ENCODE measurements at places on chromosomes 2 and 18.

DNA sequence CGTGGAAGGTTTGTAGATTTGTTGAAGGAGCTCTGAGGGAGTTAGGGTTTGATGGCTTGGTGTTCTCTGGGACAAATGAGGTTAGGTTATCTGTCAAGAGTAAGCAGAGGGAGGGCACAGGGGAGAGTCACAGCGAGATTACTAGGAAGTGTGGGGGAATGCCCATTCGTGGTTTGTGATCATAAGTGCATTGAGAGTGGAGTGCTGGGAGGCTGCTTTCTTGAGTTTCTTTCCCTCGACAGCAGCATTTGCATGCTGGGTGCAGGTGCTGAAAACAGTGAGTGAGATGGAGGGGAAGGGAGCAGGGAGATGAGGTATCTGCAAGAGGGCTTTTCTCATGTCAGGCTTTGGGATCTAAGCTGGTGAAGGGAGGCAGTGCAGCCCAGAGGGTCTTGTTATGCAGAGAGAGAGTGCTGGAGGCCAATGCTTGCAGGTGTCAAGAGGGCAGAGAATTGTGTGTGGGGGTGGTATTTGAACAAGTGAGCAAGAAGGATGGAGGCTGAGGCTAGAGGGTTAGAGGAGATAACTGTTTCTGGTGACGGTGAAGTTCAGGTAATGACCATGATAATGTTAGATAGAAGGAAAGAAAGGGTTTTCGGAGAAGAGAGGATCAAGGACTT, 8.8 kb downstream of the RALB start:
- DNase-seq, result no peak

GRCh38 chr2:74179063-74179865, 585 bp upstream of the MOB1A start:
- no peak for DNase-seq

- DNase-seq, result no peak
Measured at GRCh38 chr2:224887141-224887540, 155.1 kb downstream of the DOCK10 start.

GRCh38 chr18:31450409-31450808, 2.9 kb downstream of the DSG3 start:
- no peak for DNase-seq

GRCh38 chr2:64166637-64167420, 22.6 kb upstream of the PELI1 start:
- DNase-seq, result no peak

GRCh38 chr2:59734743-59735142, 818.7 kb downstream of the BCL11A start:
- DNase-seq, result no peak

DNA sequence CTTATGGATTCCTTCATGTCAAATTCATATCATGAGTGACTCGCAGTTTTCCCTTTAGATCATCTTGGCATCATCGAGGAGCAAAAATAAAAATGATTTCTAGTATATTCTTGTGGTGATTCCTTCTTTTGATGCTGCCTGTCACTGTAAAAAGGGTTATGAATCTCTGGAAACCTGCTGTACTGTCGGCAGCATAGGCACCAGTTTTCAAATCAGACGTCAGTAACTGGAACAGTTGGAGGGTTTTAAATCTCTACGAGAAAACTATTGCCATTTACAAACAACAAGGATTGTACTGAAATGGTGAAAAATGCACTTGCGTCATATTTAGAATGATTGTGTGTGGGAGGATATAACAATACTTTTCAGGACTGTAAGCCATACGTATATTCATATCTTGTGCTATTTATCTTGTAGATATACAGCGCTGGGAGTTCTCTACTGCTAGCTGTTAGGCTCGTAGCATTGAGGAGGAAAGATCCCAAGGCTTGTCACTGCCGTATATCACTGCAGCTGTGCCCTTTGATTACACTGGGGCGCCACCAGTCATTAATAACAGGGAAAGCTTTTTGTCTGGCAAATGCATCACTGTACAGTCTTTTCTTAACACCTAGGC, 320.7 kb downstream of the MTX2 start:
- no peak for DNase-seq

GRCh38 chr2:64657411-64657810, 3.7 kb upstream of the SERTAD2 start:
- DNase-seq, result no peak

GRCh38 chr18:79693561-79694205, 14.1 kb downstream of the CTDP1 start:
- no peak for DNase-seq

- no peak for DNase-seq
Measured at GRCh38 chr2:27756544-27757498, 14.7 kb upstream of the MRPL33 start.

GRCh38 chr2:64751286-64752260, 97.9 kb upstream of the SERTAD2 start:
- peak; percentile 46 for DNase-seq

GRCh38 chr18:14917311-14917710, 169.3 kb downstream of the ANKRD30B start:
- no peak for DNase-seq

- DNase-seq, result no peak
Measured at GRCh38 chr2:47070155-47070919, 84.8 kb downstream of the STPG4 start.

DNA sequence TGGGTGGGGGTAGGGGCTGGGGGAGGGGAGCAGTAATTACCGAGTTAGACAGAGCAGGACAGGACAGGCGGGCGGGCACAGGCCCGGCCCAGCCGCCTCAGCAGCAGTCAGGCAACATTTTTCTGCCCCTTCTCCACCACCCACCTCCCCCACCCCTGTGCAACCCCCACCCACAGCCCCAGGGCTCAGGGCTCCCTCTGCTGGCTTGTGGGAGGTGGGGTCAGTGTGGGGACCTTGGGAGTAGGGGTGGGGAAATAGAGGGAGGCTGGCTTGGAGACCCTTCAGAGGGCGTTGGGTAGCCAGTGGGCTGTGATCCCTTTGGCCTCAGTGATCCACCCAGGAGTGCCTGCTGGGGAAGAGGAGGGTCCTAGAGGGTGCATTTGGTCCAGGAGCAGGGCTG, 6.4 kb downstream of the WNT6 start:
- no peak for DNase-seq

DNA sequence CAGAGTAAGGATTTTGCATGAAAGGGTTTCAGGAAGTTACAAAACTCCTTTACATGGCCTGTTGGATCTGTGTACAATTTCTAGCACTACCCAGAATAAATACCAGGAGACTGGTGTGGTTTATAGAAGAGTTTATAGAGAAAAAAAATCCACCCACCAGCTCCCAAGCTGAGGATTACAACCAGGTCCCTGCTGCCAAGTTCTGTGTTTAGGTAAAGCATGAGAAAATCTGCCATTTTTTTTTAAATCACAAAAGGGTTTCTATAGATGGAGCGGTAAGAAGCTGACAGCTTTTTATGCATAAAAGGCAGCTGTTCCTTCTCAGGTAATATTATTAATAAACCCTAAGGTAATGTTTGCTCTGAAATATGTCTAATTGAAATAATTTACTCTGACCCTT, 545.4 kb upstream of the ZEB2 start:
- DNase-seq, result no peak

DNA sequence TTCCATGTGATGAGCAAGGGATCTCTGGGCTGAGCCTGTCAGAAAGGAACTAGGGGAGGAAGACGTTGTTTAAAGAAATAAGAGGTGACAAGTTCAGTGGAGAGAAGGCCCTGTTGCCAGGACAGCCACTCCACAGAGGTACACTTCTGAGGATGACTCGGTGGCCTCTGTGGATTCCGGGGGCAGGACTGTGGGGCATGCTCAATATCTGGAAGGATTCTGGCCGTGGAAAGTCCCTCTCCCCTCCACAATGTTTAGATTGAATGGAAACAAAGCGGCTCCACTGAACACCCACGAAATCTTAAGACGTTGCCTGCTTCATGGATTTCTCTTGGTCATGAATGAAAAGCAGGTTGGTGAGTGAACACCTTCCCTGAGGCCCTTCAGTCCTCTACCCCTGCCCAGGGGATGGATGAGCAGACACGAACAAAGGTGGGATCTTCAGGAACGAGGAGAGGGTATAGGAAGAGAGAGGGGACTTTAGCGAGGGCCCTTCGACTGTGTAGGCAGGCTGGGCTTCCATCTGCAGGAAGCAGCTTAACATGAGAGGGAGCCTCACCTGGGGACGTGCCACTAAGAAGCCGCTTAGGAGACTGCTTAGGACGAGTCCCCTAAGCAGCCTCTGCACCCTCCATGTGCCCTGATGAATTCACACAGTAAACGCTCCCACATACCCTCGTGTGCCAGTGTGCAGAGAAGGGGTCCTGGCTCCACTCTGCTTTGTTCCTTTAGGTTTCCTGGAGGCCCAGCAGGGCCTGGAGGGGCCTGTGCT, 1.9 kb downstream of the NTSR2 start:
- no peak for DNase-seq

DNA sequence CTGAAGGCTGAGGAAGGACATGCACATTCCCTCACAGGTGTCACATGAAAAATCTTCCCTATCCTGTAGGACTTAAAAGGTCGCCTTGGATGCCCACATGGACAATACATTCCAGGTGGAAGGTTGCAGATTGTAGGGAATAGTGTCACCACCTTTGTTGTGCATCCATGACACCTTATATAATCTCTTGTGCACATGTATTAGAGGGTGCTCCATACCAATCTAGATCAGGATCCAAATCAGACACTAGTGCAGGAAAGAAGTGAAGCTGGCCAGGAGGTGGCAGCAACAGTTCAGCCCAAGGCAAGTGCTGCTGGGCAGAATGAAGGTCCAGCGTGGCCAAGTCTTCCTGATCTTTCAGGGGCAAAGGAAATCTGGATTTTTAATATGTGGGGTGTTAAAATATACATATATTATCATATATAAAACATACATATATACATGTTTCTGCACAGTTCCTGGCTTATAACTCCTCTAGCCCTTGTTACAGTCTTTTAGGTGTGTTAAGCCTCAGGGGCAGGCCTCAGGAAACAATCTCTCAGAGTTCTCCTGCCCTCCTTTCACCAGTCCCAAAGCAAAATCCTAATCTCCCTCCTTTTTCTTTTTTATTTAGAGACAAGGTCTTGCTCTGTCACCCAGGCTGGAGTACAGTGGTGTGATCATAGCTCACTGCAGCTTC, 16.6 kb downstream of the NIF3L1 start:
- peak; percentile 54 for DNase-seq

GRCh38 chr18:79411614-79412526, 16.1 kb downstream of the NFATC1 start:
- DNase-seq, result no peak

- DNase-seq, result no peak
Measured at GRCh38 chr2:183455056-183455455, 330.8 kb downstream of the NUP35 start.

- DNase-seq, result no peak
Measured at GRCh38 chr2:223994562-223995162, 37.4 kb downstream of the MRPL44 start.

All from CD4-positive, alpha-beta T cell treated with Interleukin-4 for 1 hour (primary cell).